ENCODE measurements at places on chromosomes 7 and 10. TPM values are rescaled to one million over a fixed set of nuclear protein-coding genes. Genes with fewer than 3 reads are reported as not detected.
A peak's percentile ranks its signal among the peaks of the same experiment; 100 is the strongest.

TLL2 gene
- polyA plus RNA-seq: 0.48 TPM

NME8 gene
- not detected for polyA plus RNA-seq

CHAT gene
- not detected for polyA plus RNA-seq

ELAPOR2 gene
- polyA plus RNA-seq: 3.3 TPM

TMEM236 gene
- 0.13 TPM for polyA plus RNA-seq

DNA sequence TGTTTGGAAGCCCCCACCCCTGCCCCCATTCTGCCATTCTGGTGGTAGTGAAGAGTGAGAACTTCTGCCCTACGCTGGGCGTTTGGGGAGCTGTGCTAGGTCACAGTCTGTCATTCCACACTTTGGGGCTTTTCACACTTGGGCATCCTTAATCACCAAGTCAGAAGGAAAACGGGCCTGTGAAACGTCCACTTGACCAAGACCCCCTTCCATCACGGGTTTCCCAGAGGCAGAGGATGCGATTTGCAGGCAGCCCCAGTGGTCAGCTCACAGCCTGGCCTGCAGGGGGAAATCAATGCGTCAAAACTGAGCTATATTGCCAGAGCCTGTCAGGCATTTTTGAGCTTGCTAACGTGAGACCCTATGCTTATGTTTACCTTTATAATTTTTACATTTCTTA is 663.3 kb upstream of the MGMT start:
- DNase-seq: no peak

- DNase-seq: no peak
Observed at GRCh38 chr10:74096777-74097176, 53.9 kb downstream of the AP3M1 start.

DNA sequence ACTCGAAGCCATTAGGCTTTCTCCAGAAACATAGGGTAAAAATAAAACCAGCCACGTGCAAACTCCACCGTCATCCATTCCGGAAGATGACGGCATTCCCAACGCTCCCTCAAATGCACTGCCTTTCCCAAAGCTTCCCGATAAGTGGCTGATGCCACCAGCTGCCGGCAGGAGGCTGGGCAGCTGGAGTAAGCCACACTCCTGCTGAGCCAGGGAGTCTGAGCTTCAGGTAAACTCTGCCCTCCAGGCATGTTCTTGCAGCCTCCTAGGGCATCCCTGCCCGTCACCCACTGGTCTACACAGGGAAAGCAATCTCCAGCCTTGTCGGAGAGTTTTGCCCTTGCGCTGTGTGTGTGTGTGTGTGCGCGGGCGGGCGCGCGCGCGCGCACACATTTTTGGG is 40.5 kb upstream of the TMEM273 start:
- DNase-seq: no peak

DNA sequence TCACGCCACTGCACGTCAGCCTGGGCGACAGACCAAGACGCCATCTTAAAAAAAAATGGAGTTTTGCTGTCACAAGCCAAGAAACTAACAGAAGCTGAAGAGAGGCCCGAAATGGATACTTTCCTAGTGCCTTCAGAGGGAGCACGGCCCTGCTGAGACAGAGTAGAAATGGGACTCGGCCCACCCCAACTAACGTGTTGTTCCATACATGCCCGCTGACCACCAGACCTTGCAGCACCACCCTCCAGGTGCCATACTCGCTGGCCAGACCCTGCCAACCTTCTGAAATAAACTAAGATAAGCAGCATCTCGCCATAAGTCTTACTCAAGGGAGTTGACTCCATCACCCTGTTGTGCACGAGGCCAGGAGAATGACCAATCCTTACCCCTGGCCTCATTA is 29.5 kb upstream of the TUBB8 start:
- no peak for DNase-seq

GRCh38 chr10:120998782-120999285 is 147.7 kb downstream of the WDR11 start:
- DNase-seq: no peak

DNA sequence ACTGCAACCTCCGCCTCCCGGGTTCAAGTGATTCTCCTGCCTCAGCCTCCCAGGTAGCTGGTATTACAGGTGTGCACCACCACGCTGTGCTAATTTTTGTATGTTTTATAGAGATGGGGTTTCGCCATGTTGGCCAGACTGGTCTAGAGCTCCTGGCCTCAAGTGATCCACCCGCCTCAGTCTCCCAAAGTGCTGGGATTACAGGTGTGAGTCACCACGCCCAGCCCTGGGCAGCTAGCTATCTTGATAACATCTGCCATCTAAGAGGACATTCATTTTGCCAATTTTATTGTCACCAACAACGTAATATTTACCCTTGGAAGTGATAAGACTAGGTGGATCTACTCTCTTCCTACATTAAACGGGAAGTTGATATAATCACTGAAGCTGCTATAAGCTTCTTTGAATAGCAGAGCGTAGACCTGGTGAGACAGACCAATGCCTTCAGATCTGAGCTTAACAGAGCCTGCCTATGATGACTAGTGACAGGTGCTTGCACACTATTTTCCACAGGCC is 39.7 kb upstream of the SLC35B4 start:
- no peak for DNase-seq

DNA sequence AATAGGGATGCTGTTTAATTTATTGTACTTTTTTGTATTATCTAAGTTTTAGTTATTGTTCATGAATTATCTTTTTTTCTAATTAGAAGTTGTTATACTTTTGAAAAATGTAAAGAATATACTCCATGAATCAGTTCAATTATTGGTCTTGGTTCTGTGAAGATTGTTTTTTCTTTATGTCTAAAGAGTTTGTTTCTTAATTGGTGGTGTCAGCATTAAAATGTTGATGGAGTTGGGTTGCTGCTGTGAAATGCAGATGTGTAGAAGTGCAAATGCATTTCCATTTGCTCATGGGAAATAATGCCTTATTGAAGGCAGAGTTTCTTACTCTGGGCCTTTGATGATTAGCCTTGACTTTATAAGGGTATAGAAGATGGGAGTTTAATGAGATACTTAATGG is 11.9 kb downstream of the NRG3 start:
- no peak for DNase-seq

GRCh38 chr7:26099236-26099635 is 52.8 kb upstream of the NFE2L3 start:
- no peak for DNase-seq

DNA sequence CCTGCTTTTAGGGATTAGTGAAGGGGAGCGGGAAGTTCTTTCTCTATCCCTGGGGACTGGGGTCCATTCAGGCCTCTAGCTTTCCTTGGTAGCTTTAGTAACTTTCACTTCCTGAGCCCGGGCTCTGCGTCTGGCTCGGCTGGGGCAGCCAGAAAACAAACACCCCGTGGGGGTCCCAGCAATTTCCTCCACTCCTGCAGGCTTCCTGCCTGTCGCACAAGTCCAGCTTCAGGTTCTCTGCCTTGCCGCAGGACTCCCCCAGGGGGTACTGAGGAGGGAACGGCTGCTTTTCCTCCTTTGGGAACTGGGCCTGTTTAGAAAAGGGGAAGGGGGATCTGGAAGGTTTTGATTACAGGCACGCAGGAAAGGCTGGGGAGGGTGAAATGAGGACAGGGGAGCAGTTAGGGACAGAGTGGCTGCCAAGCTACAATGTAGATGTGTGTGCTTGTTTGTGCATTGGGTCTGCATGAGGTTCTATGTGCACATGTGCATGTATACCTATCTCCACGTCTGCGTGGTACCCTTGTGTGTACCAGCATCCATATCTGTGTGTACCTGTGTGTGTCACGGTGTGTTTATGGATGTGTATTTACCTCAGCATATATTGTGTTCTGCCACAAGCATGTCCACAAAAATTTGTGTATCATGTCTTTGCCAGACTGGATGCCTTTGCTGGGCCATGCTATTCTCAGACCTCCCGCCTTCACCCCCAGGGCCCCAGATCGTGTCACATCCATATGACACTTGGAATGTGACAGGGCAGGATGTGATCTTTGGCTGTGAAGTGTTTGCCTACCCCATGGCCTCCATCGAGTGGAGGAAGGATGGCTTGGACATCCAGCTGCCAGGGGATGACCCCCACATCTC is 2.0 kb downstream of the KAZALD1 start:
- no peak for DNase-seq

GRCh38 chr7:132520591-132521280 is 55.5 kb downstream of the PLXNA4 start:
- DNase-seq: no peak

DNA sequence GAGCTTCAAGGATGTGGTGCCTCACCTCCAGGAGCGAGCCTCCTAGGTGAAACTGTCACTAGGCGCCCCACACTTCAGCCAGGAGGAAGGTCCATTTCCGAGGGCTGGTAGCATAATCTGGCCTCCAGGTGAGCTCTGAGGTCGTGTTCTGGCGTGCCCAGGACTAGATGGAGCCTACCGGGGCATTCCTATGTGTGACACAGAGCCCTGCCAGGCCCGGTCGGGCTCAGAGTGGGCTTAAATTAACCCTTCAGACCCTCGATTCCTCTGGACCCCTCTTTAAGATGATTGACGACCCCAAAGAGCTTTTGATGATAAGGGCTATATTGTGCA is 233.1 kb downstream of the EBF3 start:
- DNase-seq: no peak

- DNase-seq: no peak
Observed at GRCh38 chr10:129369566-129369965, 97.5 kb upstream of the MGMT start.

DNA sequence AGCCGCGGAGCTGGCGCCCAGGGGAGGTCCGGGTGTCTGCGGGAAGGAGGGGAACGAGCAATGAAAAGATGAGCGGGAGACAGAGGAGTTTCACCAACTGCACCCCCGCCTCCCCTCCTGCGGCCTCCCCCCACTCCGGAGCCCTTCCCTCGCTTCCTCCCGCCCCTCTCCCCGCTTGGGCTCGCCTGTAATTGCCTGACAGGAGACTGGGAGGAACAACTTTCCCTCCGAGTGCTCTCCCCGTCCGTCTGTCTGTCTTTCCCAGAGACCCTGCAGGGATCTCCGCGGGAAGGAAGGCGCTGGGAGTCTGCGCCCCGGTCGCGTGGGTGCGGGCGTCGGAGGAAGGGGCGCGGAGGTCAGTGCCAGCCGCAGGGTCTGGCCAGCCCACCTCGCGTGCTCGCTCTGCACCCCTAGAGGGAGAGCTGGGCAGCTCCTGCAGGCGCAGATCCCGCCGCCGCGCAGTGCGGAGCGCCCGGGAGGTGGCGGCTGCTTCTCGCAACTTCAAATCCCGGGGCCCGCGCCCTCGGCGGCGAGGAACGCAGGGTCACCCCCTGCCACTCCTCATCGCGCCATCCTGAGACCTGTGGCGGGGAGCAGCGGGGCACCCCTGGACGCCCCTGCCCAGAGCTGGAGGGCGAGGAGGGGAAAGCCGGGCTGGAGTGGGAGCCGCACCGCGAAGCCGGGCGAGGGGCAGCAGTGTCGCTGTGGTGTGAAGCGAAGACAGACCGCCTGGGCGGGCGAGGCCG is 511 bp upstream of the NRP1 start:
- no peak for DNase-seq

- DNase-seq: no peak
Observed at GRCh38 chr7:45021604-45022296, 21.7 kb downstream of the CCM2 start.

- no peak for DNase-seq
Observed at GRCh38 chr10:30188556-30189237, 129.3 kb upstream of the JCAD start.

DNA sequence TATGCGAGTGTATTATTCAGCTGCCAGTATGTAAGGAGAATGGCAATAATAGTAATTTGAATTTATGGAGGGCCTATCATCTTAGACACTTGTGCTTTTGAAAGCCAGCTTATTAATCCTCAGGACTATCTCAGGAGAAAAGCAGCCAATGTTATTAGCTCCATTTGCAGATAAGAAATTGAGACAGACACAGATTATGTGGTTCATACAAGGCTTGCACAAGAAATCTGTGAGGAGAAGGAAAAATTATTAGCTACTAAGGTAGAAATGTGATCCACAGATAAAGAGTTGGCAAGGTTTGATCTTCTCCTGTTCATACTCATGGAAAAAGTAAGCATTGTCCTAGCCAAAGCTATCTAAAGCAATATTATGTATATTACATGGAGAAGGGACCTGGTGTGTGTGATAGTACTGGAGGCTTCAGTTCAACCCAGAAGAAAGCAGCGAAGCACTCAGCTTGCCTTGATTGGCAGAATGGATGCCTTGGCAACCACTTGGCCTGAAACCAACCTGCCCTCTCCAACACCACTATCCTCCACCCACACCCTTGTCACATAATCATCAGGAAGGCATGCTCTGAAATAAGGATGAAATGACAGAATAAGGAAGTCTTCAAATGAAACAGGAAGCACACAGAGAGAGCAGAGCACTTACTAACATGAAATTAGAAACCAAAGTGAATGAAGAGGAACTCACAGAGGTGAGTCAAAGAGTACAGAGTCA is 18.0 kb downstream of the MACC1 start:
- peak; percentile 74 for DNase-seq

- no peak for DNase-seq
Observed at GRCh38 chr7:142298627-142299026, 40.8 kb upstream of the PRSS58 start.

DNA sequence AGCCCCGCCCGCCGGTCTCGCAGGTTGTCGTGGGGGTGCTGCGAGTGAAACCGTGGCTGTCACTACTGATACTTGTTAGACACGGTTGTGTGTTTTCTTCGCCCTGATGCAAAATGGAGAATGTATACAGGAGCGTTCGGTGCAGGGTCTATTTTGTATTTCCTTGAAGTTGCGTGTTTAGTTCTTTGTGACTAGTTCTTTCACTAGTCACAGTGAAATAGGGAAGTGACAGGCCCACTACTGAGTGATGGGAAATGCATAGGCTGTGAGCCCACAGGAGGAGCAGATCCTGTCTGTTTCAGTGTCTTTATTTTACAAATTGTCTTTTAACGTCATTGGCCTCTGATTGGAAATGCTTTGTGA is 675 bp downstream of the ABRAXAS2 start:
- no peak for DNase-seq

DNA sequence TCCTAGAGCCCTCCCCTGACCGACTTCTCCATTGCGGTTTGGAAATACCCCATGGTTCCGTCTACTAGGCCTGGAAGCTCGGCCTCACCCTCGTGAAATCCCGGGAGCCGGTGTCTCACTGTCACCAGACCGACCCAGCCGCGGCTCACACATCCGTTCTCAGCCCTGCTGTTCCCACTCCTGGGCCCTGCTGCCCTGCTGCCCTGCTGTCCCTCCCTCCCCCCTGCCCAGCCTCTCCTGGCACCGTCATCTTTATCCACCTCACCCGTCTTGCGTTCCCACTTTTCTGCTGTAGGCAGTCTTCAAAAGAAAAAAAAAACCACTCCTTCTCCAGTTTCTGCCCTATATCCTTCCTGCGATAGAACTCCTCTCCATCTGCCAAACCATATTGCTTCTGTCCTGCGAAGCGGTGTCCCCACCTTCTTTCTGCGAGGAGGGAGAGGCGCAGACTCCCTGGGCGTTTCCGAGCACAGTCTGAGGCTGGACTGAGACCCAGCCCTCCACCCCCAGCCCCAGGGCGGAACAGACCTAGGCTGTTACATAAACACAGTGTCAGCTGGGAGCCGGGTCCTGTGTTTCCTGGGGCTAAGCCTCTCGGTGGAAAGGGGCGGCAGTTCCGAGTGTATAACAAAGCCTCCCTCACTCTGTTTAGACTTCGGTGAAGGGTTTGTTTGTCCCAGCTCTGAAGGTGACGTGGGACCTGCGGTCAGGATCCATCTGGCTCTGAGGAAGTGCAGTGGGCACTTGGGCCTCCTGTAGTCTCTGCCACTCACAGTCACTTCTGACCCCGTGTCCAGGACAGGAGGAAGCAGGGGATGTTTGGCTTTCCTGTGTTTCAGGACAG is 2.8 kb downstream of the AGAP3 start:
- no peak for DNase-seq

All from keratinocyte (primary cell).